ENCODE measurements at places on chromosomes 7 and 10.

GRCh38 chr7:7476381-7476780 is 59.3 kb downstream of the COL28A1 start:
- DNase-seq: no peak

GRCh38 chr7:25037325-25037724 is 57.3 kb upstream of the OSBPL3 start:
- no peak for DNase-seq

DNA sequence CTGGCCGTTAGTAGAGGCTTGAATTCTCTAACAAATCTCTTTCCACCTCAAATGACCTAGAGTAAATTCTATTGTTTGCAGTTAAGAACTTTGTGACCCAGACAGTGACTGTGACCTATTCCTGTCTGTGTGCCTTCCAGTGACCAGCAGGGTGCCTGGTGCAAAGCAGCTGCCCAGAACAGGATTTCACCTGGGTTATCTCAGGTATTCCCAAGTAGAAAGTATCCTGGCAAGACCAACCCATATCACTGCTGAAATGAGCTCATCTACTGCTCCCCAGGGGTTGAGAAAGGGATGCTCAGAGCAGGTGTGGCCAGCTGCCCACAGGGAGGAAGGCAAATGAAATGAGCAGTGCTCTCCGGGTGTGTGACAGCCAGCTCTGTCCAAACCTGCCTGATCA is 2.1 kb upstream of the MSMB start:
- no peak for DNase-seq

DNA sequence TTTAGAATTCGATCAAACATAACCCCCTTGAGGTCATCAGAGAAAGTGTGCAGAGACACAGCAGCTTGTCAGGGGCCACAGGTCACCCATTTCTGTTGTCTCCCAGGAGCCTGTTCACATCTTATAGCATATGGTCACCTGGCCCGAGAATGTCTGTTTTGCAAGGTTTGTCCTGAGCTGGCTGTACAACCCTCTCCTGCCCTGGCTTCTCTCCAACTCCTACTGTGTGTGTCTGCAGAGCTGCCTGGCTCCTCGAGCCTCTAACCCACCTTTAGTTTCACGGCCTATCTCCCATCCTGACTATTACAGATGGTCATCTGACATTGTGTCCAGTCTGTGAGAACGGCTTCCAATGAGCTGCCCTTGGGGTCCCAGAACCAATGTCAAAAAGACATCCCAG is 683.4 kb downstream of the SDK1 start:
- DNase-seq: no peak

GRCh38 chr7:134051020-134051419 is 76.1 kb upstream of the LRGUK start:
- DNase-seq: no peak

Measured in mesothelial cell of epicardium (in vitro differentiated cells).